Hepatocyte (in vitro differentiated cells): ENCODE measurements at places on chromosomes 2 and 18. TPM values are rescaled to one million over a fixed set of nuclear protein-coding genes. Genes with fewer than 3 reads are reported as not detected.

GRCh38 chr2:172344159-172344558 lies 83.2 kb upstream of the ITGA6 start:
- H3K36me3 ChIP-seq, result no peaks in the 10 kb centered on the region
- H3K4me3 ChIP-seq, result no peak overlapping the region
- H3K4me1 ChIP-seq, result peaks cover 15% of the 10 kb centered on the region
- no peak for DNase-seq
- no peak overlapping the region for H3K27ac ChIP-seq

DNA sequence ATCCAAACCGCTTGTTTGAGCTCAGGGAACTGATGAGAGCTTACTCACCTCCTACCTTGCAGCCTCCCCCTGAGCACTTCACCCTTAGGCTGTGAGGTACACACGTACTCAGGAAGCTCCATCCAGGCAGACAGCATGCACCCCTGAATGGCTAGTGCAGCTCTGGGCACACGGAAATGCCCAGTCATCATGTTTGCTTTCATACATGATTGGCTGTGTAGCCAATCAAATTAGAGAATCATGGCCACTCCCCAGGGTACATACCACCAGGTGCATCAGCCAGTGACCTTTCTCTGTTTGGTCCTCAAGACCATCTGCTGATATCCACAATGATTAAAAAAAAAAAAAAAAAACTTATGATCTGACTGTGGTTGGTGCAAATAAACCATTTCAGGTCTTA lies 42.1 kb downstream of the RNF152 start:
- H3K4me3 ChIP-seq, result no peak overlapping the region
- DNase-seq, result no peak
- H3K36me3 ChIP-seq, result no peaks in the 10 kb centered on the region
- H3K27me3 ChIP-seq, result no peaks in the 10 kb centered on the region
- H3K4me1 ChIP-seq, result no peaks in the 10 kb centered on the region
- no peak overlapping the region for H3K27ac ChIP-seq

DNA sequence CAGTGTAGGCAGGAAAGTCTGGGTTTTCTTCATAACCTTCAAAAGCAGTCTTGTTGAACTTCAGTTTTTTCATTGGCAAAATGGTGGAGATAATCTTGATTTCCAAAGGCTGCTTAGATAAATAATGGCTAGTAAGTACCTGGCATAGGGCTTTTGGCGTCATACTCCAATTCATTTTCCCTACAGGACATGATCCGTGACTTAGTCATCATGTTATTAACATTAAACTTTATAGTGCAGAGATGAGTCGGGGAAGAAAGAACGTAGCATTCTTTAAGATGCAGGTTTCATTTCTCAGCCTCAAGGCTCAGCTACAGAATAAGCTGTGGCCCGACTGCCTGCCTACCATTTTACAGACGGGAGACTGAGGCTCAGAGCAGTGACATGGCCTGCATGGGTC lies 64.0 kb downstream of the RALBP1 start:
- peaks cover 4% of the 10 kb centered on the region for H3K4me1 ChIP-seq
- no peaks in the 10 kb centered on the region for H3K27me3 ChIP-seq
- DNase-seq, result no peak

DNA sequence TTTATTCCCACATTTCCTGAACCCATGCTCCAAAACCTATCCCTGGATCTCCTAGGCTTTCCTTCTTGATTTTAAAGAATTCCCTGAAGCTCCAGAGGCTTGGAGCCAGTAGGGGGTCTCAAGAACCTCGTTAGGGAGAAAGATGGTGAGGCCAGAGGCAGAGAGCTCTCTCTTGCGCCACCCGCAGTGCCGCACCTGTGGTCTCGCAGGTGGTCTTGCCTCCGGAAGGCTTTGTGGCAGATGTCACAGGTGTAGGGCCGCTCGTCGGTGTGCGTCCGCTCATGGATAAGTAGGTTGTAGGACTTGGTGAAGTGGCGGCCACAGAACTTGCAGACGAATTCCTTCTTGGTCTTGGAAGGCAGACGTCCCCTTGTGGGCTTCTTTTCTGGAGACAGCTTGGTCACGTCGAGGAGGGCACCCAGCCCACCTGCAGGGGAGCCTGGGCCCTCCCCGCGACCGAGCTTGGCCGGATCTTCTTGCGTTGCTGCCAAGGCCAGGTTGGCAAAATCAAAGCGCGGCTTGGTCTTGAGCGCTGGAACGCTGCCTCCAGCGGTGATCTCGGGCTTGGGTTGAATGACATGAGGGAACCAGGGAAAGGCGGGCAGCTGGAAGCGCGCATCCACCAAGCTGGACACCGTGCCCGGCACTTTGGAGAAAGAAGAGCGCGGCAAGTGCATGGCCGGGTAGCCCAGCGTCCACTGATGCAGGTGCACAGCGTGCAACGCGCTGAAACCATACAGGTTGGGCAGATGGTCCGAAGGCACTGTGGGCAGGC lies 5.3 kb downstream of the OSR1 start:
- no peak overlapping the region for H3K4me3 ChIP-seq
- no peaks in the 10 kb centered on the region for H3K36me3 ChIP-seq
- peaks cover 65% of the 10 kb centered on the region for H3K27me3 ChIP-seq
- no peak overlapping the region for H3K27ac ChIP-seq

GRCh38 chr2:229559986-229560385 lies 154.4 kb downstream of the DNER start:
- H3K36me3 ChIP-seq, result no peaks in the 10 kb centered on the region
- H3K27ac ChIP-seq, result no peak overlapping the region
- no peak for DNase-seq
- no peaks in the 10 kb centered on the region for H3K27me3 ChIP-seq
- no peaks in the 10 kb centered on the region for H3K4me1 ChIP-seq

DNA sequence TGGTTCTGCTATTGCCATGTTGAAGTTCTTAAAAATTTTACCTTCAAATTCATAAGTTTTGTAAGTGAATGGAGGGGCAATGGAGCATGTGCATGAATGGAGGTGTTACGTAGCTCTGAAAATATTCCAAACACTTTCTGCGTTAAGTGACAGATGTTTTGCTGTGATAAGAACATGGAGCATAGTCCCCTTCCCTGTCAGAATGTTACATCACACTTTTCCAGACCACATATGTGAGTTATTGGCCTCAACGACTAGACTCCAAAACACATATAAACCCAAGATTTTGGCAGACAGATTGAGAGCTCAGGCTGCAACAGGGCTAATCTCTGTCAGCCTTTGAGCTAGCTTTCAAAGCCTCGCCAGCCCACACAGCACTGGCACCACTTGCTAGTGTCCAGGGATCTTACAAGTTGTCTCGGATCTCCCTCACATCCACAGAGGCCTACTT lies 27.2 kb upstream of the MFSD6 start:
- no peak for DNase-seq
- H3K4me1 ChIP-seq, result no peaks in the 10 kb centered on the region
- H3K27ac ChIP-seq, result no peak overlapping the region
- no peak overlapping the region for H3K4me3 ChIP-seq
- H3K27me3 ChIP-seq, result no peaks in the 10 kb centered on the region
- H3K36me3 ChIP-seq, result no peaks in the 10 kb centered on the region

DNA sequence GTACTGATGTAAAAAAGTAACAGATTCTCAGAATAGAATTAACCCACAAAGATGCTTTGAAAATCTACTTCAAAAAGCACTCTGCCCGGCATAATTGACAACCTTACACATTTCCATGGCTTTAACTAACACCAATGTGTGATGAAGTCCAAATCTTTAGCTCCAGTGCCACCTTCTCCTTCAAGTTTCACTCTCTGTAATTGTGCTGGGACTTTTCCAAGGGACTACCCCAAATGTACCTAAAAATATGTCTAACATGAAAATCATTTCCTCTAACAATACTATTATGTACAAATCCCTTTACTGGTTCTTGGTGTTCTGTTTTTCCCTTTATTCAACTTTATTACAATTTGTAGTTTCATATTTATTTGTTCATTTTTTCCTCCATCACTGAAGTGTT lies 20.6 kb upstream of the UBE2E3 start:
- no peaks in the 10 kb centered on the region for H3K4me1 ChIP-seq
- no peak for DNase-seq
- no peak overlapping the region for H3K4me3 ChIP-seq
- no peak overlapping the region for H3K27ac ChIP-seq

DNA sequence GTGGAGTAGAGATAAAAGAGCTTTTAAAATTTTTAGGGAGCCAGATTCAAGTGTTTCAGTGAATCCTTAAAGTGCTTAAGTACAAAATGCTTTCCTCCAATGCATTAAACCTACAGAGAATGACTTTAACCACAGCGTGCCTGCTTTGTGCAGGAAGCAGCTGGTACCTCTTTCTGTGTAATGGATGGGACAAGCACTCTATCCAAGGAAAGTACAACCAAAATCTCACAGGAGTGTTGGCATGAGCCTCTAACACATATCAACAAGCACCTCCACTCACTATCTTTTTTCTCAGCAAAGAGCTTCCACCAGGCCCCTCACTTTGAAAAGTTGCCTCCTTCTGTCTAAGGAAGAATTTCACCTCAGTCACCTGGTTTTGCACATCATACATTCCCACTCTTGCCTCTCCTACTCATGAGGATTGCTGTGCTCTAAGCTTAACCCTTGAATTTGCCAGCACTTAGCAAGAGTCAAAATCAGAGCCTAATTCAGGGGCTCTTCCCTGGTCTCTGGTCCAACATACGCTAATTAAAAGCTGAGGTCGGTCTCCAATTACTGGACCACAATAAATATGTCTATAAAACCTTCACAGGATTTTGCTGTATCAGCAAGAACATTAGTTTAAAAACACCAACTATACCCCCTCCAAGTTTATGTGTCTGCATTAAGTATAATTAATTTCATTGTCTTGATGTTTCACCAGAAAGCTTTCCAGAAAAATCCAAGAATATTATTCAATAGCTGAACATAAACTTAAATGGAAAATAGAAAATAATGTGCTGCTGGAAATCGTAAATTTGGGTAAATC lies 68.9 kb downstream of the ZNF521 start:
- H3K4me1 ChIP-seq, result peaks cover 14% of the 10 kb centered on the region
- DNase-seq, result no peak
- H3K27ac ChIP-seq, result no peak overlapping the region
- H3K36me3 ChIP-seq, result no peaks in the 10 kb centered on the region

The TNFRSF11A gene
- 5.6 and 11.0 TPM in 2 replicates for total RNA-seq

The NMUR1 gene
- total RNA-seq, result 0.33 and 0.48 TPM in 2 replicates

The TMEM200C gene
- total RNA-seq, result 2.6 and 3.1 TPM in 2 replicates
